NCI-H524 treated with DMSO at 0.1 percent for 48 hours (cell line): ENCODE measurements at places on chromosomes 1 and 21.

DNA sequence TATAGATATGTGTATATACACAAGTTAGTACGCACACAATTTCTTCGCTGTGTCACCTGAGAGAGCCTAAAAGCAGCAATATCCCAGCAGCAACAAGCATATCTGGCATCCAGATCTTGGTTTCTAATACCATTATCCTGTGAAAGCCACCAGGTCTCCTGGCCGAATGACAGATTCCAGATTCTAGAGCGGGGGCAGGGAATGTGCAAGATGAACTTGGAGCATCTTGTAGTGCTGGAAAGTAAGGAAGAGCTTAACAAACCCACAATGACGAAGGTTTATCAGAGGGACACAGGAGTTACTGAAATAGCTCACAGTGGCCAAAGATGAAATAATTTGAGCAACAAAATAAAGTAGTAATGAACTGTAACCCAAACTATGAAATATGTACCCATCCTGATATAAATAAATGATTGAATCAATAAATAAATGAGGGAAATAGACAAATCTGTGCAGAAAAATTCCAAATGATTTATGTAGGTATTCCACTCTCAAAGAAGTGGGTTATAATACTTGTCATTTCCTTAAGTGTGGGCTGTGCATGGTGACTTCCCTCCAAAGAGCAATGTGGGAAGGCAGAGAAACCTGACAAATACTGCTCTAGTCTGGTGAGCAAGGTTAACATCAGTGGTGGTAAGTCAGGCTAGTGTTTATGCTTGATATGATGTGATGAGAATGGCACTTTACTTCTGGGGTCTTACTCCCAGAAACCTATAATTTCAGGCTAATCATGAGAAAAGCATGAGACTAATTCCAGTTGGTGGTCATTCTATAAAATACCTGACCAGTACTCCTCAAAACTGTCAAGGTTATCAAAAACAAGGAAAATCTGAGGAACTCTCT, 67.9 kb downstream of the LRRC8D start:
- no peak for DNase-seq

DNA sequence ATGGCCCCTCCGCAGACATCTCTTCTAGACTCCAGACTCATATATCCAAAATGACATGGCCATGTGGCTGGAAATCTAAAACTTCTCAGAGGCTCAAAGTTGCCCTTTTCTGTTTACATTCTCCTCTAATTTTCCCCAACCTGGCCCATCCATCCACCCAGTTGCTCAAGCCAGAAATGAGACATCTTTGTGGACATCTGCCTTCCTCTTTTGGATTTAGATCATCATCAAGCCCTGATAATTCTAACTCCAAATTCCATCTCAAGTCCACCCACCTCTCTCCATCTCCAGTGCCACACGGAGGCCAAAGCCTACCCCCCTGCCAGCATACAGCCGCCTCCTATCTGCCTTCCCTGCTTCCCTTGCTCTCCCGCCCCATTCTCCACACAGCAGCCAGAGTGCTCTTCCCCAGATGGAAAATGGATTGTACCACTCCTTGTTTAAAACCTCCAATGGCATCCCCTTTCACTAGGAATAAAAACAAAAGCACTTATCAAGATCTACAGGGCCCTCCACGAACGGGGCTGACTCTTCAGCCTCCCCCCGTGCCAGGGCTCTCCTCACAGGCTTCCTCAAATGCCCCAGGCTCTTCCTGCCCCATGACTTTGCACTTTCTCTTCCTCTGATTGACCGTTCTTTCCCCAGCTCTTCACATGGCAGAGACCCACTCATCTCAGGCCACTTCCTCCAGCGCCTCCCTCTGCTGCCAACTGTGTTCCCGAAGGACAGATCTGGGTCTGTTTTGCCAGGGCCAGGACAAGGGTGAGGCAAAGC, 40.1 kb downstream of the SYT6 start:
- DNase-seq, result no peak

DNA sequence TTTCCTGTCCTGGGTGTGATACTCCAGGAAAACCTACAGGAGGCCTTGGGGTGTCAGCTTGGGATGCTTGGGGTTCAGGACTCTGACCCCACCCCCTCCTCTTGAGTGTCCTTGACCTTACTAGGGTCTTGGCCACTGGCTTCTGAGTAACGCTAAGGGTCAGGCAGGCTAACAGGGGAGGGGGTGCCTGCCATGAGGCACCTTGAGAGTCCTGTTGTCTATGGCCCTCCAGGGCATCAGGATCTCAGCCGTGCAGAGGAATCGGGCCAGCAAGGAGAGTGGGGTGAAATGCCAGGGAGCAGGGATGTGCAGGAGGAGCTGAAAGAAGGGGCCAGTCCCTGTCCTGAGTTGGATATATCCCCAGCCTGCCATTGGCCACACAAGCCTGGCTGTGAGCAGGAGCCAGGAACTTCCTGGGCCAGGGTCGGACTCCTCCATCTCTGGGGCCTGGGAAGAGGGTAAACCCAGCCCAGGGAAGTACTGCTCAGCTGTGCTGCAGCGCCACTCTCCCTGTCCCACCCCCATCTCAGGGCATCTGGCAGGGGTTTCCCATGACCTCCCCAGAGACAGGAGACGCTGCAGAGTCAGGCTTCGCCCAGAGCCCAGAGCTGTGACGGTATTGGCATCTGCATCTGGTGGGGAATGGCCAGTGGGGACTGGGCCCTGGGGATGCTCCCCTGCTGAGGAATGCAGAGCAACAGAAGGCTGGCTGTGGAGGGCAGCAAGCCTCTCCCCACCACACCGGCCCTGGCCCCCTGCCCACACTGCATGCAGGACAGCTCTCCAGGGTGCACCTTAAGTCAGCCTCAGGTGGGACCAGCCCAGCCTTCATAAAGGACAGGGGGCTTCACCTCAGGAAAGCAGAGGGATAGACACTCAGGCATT, 6.3 kb downstream of the KIF21B start:
- peak; percentile 71 for DNase-seq

- no peak for DNase-seq
These were observed 126.2 kb downstream of the GRIK3 start for GRCh38 chr1:36908096-36908495.

GRCh38 chr1:89608984-89609725, 23.8 kb upstream of the LRRC8C start:
- no peak for DNase-seq

GRCh38 chr1:219039682-219040154, 134.0 kb upstream of the LYPLAL1 start:
- DNase-seq, result no peak

DNA sequence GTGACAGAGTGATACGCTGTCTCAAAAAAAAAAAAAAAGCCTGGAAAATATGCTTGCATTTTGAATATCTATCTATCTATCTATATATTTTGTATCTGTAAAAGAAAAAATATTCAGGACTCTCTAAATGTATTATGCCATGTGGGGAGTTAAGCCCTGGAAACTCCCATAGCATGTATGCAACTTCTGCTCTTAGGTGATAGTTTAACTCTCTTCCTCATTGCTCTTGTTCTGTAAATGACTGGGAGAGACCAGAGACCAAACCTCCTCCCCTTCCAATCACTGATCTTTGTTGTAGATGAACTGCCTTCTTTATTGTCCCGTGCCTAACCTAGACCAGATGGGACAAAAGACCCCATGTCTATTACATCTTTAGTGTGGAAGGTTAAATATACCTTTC, 37.6 kb upstream of the CAMTA1 start:
- no peak for DNase-seq

DNA sequence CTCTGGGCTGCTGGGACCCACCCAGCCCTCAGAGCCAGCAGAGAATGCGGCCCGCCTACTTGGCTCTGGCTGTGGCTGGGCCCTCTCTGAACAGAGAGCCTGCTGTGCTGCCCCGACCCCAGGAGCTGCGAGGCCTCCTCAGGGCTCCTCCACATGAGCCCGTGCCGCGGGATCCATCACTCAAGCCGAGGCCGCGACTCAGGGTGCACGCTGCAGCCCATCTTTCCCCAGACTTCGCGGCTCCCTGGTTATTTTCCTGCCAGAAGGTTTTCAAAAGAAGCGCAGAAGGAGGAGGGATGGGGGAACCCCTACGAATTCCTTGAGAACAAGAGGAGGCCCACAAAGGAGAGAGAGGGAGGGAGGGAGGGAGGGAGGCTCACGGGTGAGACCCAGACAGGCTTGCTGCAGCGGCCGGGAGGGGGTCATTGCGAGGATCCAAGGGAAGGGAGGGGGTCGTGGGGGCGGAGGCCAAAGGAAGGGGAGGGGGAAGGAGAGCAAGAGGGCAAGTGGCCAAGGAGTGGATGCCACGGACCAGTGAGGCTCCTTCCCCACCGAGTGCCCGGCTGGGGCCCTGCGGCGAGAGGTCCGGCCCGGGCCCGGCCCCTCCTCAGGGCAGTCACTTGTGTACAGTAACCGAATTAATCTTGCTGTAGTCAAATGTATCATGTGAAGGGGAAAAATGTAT, 146.8 kb downstream of the CASZ1 start:
- no peak for DNase-seq

DNA sequence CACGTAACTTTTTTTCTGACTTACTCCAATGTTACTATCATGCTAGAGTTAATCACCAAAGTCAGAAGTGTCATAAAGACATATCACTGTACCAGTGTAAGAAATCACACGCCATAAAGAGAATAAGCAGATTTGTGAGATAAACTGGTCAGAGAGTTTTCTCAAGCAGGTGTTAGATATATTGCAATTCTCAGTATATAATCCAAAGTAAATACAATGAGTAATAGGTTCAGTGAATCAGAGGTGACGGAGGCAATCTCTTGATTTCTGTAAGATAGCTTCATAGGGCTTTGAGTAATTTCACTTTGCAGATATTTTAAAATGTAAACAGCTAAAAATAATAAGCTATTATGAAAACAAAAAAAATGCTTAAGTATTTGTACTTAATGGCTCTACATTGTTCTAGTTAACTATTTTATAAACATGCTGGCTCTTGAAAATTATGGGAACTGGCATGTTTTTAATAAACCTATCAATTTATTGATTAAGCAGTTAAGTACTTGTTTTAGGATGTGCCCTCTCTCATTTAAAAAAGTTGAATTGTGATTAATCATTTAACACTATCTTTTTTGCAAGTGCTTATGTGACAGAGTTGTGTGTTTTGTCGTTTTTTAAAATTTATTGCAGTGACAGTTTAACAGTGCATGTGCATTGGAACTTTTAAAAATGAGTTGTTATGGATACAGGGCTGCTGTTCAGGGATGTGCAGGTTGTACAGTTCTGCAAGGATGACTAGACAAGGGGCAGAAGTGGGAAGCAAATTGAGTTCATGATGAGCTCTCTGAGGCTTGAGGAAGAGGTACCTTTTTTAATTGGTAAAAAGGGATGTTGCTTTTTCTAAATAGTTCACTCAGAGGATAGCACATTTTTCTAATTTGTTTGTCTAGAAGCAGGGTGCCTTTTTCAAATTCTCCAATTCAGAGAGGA, 119.1 kb downstream of the USP25 start:
- DNase-seq, result no peak

GRCh38 chr1:219113261-219113660, 60.4 kb upstream of the LYPLAL1 start:
- DNase-seq, result no peak

- DNase-seq, result no peak
These were observed 18.5 kb downstream of the FOXO6 start for GRCh38 chr1:41379738-41380130.

- DNase-seq, result no peak
These were observed 59.6 kb downstream of the FBXO2 start for GRCh38 chr1:11594625-11595024.

DNA sequence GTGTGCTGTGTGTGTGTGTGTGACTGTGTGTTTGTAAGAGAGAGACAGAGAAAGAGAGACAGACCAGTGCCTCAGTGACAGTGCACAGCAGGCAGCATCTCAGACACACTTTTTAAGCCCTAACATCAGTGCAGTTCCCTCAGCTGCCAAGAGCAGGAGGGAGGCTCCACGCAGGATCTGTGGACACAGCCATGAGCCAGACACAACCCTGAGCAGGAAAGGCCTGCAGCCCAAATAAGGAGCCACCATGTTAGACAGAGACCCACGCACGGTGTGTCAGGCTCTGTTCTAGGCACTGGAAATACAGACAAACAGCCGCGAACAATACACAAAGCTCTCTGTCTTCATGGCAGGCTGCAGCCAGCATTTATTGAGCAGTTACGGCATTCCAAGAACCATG, 445.5 kb downstream of the MATN1 start:
- no peak for DNase-seq
